Effector memory CD4-positive, alpha-beta T cell (primary cell): ENCODE measurements at places on chromosomes 16 and 17.

GRCh38 chr16:24789881-24790280 is 55.9 kb upstream of the SLC5A11 start:
- no peaks in the 10 kb centered on the region for H3K4me1 ChIP-seq
- no peak overlapping the region for H3K27ac ChIP-seq
- peaks cover 33% of the 10 kb centered on the region for H3K36me3 ChIP-seq
- H3K27me3 ChIP-seq, result no peaks in the 10 kb centered on the region
- no peak overlapping the region for H3K4me3 ChIP-seq
- DNase-seq, result no peak

DNA sequence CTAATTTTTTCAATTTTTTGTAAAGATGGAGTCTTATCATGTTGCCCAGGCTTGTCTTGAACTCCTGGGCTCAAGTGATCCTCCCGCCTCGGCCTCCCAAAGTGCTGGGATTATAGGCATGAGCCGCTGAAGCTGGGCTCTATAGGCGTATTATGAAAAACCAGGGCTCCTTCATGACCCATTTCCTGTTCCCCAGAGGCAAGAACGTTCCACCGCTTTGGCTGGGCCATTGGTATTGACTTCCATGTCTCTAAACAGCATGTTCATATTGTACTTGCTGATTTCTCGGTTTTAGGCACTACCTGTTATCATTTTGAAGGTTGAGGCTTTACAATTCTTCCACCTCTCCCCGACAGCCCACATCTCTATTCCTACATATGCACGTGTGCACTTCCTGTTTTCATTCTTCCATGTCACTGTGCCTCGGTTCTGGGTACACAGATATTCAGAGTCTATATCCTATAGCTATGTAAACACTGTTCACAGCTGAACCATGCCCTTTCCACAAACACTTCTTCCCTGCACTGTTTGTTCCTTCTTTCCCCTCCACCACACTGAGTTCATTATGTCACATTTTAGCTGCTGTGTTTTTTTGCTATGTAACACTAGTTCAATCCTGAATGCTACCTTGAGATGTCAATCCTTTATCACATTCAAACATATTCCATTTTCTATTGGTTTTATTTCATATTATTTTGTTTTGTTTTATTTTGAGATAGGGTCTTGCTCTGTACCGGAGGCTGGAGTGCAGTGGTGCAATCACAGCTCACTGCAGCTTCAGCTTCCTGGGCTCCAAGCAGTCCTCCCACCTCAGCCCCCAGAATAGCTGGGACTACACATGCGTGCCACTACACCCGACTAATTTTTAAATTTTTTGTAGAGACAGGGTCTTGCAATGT is 16.8 kb upstream of the MAPK3 start:
- DNase-seq, result no peak
- no peaks in the 10 kb centered on the region for H3K36me3 ChIP-seq
- H3K27me3 ChIP-seq, result no peaks in the 10 kb centered on the region
- H3K4me3 ChIP-seq, result no peak overlapping the region
- H3K27ac ChIP-seq, result no peak overlapping the region
- no peaks in the 10 kb centered on the region for H3K4me1 ChIP-seq

- no peaks in the 10 kb centered on the region for H3K36me3 ChIP-seq
- DNase-seq, result no peak
- H3K27ac ChIP-seq, result no peak overlapping the region
- H3K4me3 ChIP-seq, result no peak overlapping the region
- peaks cover 53% of the 10 kb centered on the region for H3K27me3 ChIP-seq
Observed at GRCh38 chr17:79792984-79793923, 3.6 kb downstream of the CBX8 start.

GRCh38 chr17:7192271-7192937 is 13.2 kb upstream of the ASGR1 start:
- H3K36me3 ChIP-seq, result no peaks in the 10 kb centered on the region
- no peak for DNase-seq
- no peak overlapping the region for H3K4me3 ChIP-seq
- no peaks in the 10 kb centered on the region for H3K4me1 ChIP-seq
- H3K27me3 ChIP-seq, result no peaks in the 10 kb centered on the region

GRCh38 chr16:63702981-63703590 is 1418.8 kb downstream of the CDH11 start:
- H3K27ac ChIP-seq, result no peak overlapping the region
- no peaks in the 10 kb centered on the region for H3K36me3 ChIP-seq
- no peaks in the 10 kb centered on the region for H3K4me1 ChIP-seq
- H3K4me3 ChIP-seq, result no peak overlapping the region
- no peak for DNase-seq

GRCh38 chr16:12459391-12460063 is 344.2 kb downstream of the CPPED1 start:
- no peak for DNase-seq
- H3K4me3 ChIP-seq, result no peak overlapping the region
- H3K36me3 ChIP-seq, result no peaks in the 10 kb centered on the region
- no peak overlapping the region for H3K27ac ChIP-seq
- H3K4me1 ChIP-seq, result no peaks in the 10 kb centered on the region

GRCh38 chr17:49384951-49385350 is 22.9 kb upstream of the ZNF652 start:
- H3K4me1 ChIP-seq, result peaks cover 29% of the 10 kb centered on the region
- H3K27ac ChIP-seq, result no peak overlapping the region
- DNase-seq, result no peak
- H3K27me3 ChIP-seq, result no peaks in the 10 kb centered on the region
- no peak overlapping the region for H3K4me3 ChIP-seq
- H3K36me3 ChIP-seq, result no peaks in the 10 kb centered on the region

DNA sequence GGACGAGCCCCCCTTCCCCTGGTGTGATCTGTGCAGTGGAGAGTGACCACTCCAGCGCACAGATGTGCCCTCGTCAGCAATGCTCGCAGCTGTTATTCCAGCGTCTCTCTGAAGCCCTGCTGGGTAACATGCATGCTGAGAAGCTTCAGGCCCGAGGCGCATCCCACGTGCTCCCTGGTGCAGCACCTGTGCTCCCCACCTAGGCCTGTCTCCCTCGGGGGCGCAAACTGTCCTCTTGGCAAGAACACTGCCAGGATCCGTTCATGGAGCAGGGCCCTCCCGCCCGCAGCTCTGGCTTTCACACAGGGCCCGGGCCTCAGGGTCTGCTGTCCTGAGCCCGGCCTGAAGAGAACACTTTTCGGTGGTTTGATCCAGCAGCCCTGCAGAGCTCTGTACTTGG is 13.0 kb downstream of the TMEM204 start:
- H3K4me3 ChIP-seq, result no peak overlapping the region
- H3K36me3 ChIP-seq, result peaks cover 69% of the 10 kb centered on the region
- H3K4me1 ChIP-seq, result peaks cover 45% of the 10 kb centered on the region
- no peak overlapping the region for H3K27ac ChIP-seq
- DNase-seq, result no peak
- no peaks in the 10 kb centered on the region for H3K27me3 ChIP-seq
